Activated T-helper 9 cell treated with anti-CD3 and anti-CD28 coated beads, Interleukin-2, amount 50 U/mL, for 16 hours (primary cell): ENCODE measurements at places on chromosomes 12 and 14.

- DNase-seq, result no peak
These were observed 95.8 kb downstream of the NELL2 start for GRCh38 chr12:44780221-44780790.

- no peak for DNase-seq
These were observed 48.7 kb downstream of the NEUROD4 start for GRCh38 chr12:55068416-55069010.

DNA sequence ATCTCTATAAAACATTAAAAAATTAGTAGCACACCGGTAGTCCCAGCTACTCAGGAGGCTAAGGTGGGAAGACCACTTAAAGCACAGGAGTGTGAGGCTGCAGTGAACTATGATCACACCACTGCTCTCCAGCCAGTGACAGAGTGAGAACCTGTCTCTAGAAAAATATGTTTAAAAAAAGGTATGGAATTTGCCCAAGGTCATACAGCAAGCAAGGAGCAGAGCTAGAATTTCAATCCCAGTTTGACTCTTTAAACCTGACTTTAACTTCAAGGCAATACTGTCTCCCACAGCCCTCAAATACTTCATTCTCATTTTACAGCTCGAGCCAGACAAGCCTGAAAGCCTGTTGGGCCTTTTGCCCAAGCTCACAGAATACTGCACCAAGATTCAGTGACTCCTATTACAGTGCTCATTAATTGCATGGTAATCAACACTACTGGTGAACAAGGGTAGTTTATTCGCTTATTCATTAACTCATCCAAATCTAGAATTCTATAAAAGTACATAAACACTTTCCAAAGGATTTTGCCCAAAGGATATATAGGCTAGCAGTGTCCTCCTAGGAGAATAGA, 8.0 kb downstream of the HECTD4 start:
- DNase-seq, result no peak

- no peak for DNase-seq
These were observed 3.4 kb downstream of the CYP46A1 start for GRCh38 chr14:99687284-99688209.

DNA sequence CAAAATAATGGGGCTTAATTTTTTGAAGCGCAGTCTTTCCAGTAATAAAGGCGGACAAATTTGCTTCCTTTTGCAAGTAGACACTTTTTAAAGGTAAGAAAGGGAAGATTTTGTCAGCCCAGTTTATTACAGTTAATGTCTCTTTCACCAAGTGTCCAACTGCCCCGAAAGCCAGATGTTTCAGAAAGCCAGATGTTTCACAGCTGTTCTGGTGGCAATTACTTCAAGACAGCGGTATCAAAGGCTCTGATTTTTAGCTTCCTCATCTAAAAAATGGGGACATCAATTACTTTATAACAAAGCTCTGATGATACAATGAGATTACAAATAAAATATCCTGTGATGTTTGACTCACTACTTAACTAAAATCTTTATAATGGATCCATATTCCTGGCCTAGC, 1.0 kb downstream of the WBP11 start:
- DNase-seq, result no peak

- no peak for DNase-seq
These were observed 16.1 kb upstream of the RPLP0 start for GRCh38 chr12:120216742-120217605.

- DNase-seq, result no peak
These were observed 11.3 kb downstream of the SELPLG start for GRCh38 chr12:108622421-108622820.
